Activated naive CD8-positive, alpha-beta T cell treated with anti-CD3 and anti-CD28 coated beads, Interleukin-2, amount 50 U/mL, for 24 hours (primary cell): ENCODE measurements at places on chromosomes 7 and 10.

GRCh38 chr7:78510580-78511188 is 712.1 kb downstream of the PHTF2 start:
- no peak for DNase-seq

GRCh38 chr10:44967616-44968015 is 8.0 kb downstream of the RASSF4 start:
- no peak for DNase-seq

DNA sequence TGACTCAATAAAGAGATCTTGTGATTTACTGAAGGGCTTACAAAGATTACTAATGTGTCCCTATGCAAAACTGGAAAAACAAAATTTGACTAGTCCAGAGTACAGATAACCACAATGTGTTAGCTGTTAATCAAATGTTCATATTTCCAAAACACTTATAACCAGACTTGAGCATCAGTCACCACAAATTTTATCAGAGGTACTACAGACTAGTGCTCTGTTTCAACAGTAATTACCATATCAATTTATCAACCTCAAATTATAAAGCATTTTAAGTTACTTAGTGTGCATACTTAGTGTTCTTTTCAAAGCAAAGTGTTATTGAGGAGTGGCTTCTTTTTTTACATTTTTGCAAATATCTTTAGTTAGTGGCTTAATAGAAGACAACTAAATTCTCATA is 765.9 kb downstream of the GRM8 start:
- DNase-seq, result no peak

DNA sequence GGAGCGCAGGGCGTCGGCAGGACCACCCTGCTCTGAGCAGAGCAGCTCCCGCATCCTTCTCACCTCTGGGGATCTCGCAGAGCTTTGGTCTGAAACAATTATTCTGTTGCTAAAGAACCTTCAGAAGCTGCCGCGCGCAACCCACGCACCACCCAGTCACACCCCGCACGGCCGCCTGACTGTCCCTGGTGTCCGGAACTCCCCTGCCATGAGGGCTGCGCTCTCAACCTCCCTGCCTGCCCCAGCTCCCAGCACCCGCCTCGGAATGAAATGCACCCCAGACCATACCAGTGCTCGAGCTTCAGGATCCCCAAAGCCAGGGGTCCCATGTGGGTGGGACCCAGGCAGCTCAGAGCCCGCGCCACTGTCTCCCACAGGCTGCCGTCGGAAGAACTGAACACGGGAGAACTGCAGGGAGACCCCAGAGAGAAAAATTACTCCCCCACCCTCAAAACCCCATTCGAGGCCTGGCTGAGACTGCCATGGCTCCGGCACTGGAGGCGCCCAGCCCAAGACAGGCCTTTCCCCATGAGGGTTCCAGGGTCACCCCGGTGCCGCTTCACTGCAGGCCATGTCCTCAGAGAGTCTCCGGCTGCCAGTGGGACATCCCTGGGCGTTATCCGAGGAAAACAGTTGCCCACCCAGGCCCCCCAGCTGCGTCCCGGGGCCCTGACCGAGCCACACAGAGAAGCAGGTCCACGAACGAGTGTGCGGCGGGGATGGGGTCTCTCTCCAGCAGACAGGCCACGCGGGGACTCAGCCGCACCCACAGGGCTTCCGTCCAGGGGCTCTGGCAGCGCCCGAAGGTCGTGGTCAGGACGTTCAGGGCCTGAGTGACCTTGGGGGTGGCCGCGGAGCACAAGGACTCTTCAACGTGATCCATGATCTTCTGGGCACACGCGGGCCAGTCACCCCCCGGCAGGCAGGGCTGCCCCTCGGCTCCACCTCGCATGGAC is 12.1 kb downstream of the BRAT1 start:
- DNase-seq, result no peak

DNA sequence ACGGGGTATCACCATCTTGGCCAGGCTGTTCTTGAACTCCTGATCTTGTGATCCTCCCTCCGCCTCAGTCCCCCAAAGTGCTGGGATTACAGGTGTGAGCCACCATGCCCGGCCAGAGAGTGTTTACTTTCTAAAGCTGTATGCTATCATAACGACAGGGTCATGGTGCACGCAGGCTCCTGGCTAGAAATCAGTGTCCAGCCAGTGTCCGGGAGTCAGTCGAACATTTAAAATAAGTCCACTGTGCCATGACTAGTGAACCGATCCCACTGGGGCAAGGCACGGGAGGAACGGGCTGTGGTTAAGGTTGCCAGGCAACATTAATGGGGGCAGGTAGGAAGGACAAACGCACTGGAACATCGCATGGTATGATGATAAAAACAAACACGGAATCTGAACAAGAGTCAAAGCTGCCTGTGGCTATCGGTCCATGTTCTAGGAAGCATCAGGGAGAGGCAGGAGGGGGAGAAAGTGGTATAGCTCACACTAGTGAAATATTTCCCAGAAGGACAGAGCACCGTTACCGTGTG is 89.0 kb upstream of the SEPHS1 start:
- DNase-seq, result no peak

GRCh38 chr10:88038268-88038667 is 174.8 kb downstream of the PTEN start:
- no peak for DNase-seq

DNA sequence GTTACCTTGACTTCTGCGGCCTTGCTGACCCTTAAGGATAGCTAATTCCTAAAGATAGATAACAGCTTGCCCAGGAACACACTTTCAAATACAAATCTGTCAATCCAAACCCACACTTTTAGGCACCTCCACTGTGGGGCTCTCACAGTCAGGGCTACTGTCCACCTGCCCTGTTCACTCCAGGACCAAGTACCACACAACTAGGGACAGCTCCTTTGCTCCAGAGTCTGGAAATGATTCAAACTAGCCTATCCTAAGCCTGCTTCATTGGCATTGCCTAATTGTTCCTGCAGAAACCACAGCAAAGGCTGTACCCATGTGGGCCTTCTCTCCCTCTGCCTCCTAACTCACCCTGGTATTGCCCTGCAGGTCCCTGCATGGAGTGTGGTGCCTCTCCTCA is 538.9 kb upstream of the IGFBP3 start:
- DNase-seq, result no peak

DNA sequence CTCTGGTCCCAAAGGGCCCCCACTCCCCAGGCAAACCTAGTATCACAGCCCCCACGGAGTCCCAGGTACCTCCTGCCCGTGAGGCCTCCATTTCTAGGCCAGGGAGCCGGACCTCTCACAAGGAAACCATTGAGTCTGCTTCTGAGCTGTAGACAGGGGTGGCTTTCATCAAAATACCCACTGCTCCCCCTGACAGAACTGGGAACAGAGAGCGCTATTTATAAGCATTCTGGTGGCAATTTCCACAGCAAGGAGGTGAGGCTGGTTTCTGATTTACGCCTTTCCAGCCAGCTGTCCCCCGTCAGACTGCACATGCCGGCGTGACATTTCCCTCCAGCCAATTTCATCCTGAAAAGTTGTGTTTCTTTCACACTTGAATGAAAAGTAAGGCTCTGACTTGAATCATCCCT is 407.5 kb upstream of the PRKCQ start:
- no peak for DNase-seq

GRCh38 chr7:155533827-155534690 is 12.3 kb downstream of the CNPY1 start:
- peak; percentile 64 for DNase-seq

GRCh38 chr10:17473228-17473950 is 19.0 kb upstream of the ST8SIA6 start:
- no peak for DNase-seq

DNA sequence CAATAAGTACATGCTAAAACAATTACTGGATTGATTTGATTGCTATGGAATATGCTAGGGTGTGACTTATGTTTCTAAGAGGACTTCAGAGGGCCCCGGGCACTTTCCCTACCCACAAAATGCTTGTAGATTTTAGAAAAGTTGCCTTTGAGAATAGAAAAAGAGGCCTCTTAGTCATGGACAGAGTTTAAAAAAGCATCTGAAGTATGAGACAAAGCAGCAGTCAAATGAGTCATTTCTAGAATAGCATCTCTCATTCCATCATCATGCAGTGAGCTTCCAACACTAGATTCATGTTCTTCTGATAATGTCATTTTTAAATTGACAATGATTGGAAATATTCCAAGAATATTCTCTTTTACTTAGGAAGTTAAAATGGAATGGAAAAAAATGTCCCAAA is 675.1 kb upstream of the PCDH15 start:
- no peak for DNase-seq

- peak; percentile 72 for DNase-seq
Observed at GRCh38 chr7:101814081-101814990, 3.1 kb upstream of the CUX1 start.

DNA sequence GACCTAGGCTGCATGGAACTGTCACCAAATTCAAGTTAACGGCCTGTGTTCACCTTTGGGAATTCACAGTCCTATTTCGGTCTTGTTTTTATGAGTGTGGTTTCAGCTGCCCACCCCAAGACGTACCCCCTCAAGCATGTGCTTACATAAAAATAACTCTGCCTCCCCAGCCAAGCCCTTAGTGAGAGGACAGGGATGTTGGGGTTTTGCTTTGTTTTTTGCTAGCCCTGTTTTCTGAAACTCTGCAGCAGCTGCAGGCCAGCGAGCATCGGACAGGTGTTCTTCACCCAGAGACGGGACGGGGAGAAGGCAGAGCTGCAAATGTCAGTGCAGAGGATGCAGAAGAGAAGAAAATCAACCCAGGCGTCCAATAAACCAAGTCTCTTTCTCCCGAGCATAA is 13.5 kb downstream of the CHST15 start:
- no peak for DNase-seq

- DNase-seq, result no peak
Observed at GRCh38 chr7:31146030-31146429, 93.9 kb downstream of the ADCYAP1R1 start.

GRCh38 chr10:116761883-116762282 is 19.5 kb upstream of the HSPA12A start:
- no peak for DNase-seq

- peak; percentile 31 for DNase-seq
Observed at GRCh38 chr7:108459922-108460551, 3.8 kb upstream of the NRCAM start.

DNA sequence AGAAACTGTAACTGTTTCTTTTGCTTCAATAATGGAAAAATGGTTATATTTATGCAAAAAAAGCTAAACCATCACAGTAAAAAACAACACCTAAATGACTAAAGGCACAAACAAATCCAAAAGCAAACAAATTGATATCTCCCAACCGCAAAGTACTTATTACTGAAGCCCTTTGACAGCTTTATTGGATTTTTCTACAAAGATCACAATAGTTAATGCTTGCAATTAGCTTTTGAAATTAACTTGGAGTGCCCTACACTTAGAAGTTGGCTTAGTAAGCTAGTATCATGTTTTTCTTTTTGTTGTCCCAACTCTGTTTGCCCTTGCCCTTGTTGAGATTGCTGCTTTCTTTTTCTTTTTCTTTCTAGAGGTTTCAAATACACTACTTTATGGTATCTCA is 257.5 kb downstream of the INHBA start:
- no peak for DNase-seq

GRCh38 chr10:100130831-100131230 is 49.2 kb upstream of the CPN1 start:
- no peak for DNase-seq

- no peak for DNase-seq
Observed at GRCh38 chr7:44398511-44398911, 73.1 kb upstream of the CAMK2B start.

GRCh38 chr7:20364571-20365196 is 34.0 kb downstream of the ITGB8 start:
- DNase-seq, result no peak
